ENCODE measurements at places on chromosomes 1 and 21.

GRCh38 chr1:26478988-26479387 lies 6.7 kb downstream of the HMGN2 start:
- no peak for DNase-seq

DNA sequence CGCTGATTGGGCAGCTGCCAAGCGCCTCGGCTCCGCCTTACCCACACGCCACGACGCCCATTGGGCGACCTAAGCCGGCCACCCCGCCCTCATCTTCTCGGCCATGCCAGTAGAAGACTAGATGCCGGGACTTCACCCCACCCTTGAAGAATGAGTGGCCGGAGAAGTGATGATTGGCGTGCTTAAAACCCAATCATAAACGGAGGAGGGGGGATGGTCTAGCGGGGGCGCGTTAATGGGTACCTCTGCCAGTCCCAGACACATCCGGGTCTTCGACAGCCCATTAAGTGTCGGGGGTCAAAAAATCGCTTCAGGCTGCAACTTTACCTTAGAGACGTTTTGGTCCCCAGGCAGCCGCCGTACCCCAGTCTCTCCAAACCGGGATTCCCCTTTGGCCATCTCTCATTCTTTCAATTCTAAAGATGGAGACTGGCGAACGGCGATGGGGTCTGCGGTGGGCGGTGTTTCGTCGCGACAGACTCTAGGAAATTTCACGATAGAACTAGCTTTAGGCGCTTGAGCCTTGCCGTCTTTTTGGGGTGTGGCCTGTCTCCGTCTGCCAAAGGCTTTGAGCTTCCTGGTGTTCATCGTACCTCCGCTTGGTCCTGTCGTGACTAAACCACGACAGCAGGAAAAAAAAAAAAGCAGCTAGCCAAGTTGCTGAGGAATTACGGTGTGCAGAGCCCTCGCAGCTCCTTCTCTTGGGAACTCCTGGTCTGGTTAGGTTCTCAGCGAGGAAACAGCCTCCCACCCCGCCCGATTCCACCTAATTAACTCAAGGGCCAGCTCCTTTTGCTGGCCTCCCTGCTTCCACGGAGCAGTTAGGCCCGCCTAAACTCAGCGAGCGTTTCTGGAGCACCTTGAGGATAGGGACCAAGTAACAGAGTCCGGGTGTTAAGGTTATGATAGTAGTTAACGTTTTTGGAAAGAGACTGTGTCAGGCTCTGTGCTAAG lies at the start of gene GATAD2B:
TSS of gene GATAD2B (minus strand) at position 1 of the 954 bp plus-strand sequence. CDS start 94,625 bp downstream, outside the sequence.
- peak; percentile 98 for DNase-seq

DNA sequence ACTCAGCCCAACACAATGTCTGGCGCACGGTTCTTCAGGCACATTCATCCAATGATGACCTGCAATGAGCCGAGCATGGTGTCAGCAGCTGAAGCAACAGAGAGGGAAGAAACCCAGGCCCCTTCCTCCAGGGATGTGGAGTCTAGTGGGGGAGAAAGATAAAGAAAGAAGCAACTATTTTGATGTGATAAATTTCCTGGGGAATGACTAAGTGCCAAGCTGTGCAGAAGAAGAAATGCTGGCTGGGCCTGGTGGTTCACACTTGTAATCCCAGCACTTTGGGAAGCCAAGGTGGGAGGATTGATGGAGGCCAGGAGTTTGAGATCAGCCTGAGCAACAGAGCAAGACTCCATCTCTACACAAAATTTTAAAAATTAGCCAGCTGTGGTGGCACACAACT lies 561.8 kb downstream of the KIF26B start:
- no peak for DNase-seq

DNA sequence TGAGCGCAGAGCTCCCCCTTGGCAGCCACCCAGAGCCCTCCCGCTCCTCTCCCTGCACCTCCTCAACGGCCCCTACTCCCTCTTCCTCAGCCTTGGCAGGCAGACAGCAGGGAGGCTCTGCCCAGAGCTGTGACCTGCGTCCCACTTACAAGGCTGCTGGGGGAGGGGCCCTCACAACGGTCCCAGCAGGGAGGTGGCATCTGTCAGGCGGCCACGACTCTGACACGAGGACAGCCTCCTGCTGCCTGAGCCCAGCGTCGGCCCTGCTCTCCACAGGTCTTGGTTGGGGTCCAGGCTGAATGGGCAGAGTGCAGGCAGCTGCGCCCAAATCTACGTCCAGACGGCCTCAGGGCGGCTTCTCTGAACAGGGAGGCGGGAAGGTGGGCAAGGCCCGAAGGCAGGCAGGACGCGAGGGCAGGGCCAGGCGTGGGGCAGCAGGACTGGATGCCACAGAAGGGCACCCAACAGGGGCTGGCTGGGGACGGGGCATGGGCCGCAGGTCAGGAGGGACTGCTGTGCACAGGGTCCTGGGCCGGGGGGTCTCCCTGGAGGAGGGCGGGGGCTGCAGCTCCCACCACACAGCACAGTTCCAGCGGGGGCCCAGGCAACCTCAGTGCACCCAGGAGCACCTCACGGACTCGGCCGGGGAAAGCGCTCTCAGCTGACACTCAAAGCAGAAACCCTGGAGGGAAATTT lies 7.5 kb downstream of the SLC19A1 start:
- DNase-seq, result peak; percentile 53

DNA sequence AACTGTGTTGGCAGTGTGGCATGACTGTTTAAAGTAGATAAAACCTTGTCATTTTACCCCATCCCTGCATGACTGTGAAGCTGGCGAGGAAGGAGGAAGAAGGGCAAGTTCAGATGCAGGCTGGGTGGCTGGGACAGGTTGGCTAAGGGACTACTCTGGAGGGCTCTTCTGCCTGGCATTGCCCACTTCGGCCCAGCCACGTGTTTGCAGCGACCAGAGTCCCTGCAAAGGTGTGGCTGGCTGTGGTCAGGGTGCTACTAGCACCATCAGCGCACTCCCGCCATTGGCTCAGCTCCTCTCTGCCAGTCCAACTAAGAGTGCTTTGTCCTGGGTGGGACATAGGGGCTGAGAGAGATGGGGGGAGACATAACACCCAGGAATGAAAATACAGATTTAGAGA lies 7.2 kb downstream of the C1orf115 start:
- no peak for DNase-seq

- DNase-seq, result no peak
Observed at GRCh38 chr1:24928689-24929397, 1.2 kb downstream of the RUNX3 start.

GRCh38 chr1:65820983-65821382 lies 28.3 kb downstream of the PDE4B start:
- DNase-seq, result no peak

DNA sequence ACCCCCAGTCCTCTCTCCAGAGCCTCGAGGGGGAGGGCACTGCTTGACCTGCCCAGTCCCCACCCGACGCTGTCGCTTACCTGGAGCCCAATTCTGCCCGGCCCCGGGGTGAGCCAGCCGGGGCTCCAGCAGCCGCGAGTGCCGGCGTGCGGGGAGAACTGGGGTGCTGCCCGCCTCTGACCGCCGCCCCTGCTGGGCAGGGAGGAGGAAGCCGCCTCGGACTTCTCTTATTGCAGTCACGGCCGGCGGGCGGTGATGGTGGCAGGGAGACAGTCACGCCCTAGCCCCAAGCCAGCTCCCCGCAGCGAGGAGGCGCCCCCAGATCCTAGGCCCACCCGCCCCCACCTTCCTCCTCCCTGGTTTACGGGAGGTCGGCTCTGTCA lies at the start of gene FGR:
TSS of gene FGR (minus strand) at position 201 of the 383 bp plus-strand sequence. CDS start 11,269 bp downstream, outside the sequence.
- DNase-seq, result no peak

DNA sequence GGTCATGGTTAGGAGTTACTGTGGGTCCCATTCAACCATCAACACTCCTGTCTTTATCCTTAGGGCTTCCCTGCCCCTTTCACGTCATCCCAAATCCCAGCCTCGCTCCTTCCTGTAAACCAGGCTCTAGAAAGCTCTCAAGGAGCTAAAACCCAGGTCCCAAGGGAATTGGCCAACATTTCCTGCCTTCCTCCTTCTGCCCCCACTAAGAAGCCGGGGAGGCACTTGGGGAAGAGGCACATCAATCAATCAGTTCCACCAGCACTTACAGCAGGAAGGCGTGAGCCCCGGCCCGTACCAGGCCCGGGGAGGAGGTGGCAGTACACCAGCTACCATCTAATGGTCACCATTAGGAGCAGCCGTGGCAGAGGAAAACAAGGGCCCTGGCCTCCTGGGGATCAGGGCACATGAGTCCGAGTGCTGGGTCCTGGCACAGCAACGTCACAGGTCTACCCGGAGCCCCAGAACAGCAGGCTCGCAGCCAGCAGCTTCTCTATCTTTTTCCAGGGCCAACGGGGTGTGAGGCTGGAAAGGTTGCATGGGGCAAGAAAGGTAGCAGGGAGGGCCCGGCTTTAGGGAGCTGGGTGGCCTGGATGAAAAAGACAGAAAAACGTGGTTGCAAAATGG lies 108.6 kb downstream of the CASZ1 start:
- no peak for DNase-seq

DNA sequence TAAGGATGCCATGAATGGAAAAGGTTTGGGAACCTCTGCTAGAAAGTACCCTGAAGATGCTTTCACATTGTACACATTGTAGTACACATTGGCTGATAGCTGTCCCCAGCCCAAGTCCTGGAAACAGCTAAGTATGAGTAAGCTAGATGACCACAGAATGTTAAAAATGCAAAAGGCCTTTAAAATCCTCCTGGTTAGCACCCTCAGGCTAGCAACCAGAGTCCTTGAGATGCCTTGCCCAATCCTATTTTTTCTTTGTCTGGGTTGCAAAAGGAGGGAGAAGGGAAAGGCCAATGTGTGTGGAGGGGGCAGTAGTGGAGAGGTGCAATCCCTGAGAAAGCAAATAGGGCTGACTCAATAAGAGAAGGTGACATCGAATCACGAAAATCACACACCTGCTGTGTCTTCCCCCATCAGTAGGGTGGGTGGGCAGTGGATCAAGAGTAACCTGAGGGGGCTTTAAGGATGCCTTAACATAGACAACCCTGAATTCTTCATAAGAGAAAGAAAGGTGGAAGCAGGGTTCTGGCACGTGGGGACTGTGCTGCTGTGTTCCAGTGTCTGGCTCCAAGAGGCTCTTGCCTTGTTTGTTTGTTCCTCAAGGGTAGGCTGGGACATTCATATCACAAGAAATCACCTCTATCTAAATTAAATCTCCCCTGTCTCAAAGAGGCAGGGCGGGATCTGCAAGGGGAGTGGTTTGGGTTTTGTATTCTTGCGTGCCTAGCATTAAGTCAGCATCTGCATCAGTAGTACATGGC lies 266.2 kb upstream of the PLXNA2 start:
- no peak for DNase-seq

DNA sequence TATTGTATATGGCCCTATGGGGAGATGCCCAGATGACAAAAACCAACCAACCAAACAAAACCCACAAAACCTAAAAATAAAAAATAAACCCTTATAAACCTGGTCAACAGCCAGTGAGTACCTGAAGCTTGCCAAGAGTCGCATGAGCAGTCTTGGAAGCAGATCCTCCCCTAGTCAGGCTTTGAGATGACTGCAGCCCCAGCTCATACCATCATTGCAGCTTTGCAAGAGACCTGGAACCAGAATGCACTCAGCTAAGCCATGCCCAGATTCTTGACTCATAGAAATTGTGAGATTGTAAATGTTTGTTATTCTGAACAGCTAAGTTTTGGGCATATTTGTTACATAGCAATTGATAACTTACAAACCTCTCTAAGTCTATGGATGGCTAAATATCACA lies 326.8 kb downstream of the HLX start:
- no peak for DNase-seq

DNA sequence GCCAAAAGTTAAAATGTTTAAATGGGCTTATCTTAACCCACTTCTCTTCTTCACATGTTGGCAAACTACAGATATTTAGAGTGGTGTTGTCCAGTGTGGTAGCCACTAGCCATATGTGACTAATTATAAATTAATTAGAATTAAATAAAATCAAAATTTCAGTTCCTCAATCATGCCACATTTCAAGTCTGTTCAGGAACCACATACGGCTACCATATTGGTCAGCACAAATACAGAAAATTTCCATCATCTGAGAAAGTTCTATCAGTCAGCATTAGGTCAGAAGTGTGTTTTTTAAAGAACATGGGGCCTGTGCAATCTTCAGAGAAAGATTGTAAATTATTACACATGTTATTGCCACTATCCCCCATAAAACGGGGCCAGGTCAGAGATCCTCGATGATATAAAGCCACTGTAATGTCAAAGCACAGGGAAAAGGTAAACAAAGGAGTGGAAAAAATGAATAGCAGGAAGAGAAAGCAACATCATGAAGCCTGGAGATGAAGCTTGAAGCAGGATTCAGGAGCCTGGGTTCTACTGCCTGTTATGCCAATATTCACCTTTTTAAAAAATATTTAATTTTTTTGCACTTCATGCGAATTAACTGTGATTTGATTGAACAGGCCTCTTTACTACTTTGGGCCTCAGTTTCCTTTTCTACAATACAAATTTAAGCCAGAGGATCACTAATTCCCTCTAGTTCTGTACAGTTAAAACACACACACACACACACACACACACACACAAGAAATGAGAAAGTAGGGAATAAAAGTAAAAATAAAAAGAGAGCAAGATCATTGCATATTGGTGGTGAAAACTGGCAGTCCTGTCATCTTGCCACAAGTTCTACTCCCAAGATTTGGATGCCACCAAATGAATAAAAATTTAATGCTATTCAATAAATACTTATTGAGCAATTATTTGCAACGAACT lies 2.3 kb downstream of the RSBN1 start:
- no peak for DNase-seq

DNA sequence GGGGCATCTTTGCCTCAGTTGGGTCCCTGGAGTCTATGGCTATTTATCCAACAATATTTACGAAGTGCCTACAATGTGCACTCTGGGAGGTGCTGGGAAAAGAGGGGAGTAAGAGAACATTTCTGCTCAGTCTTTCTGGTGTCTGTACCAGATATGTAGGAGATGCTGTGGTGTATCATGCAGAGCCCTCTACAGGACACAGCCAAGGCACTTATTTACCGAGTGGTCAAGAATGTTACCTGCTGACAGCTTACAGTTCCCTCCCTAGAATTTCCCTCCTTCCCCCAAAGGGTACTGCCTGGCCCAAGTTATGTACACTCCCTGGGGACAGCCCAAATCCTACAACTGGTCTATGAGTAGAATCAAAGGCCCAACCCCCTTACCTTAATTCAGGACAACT lies 177.7 kb downstream of the C1orf94 start:
- DNase-seq, result no peak

GRCh38 chr1:159177272-159177907 lies 6.0 kb downstream of the CADM3 start:
- no peak for DNase-seq

DNA sequence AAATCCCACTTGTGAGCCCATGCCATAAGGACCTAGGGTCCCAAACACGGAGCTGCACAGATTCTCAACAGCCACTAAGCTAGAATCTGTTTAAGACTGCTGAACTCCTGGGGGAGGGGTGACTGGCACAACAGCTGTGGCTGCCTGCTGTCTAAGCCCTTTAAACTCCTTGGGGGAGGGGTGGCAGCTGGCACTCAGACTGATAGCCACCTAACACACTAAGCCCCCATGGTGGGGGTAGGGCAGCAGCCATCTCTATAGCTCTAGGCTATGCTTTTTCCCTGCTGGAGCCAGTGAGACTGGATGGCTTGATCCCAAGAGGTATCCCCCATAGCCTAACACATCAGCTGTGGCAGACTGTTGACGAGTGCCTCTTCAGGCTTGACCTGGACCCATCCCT lies 73.3 kb upstream of the FMO3 start:
- DNase-seq, result no peak
